Vagina (tissue), 2 donors: ENCODE measurements at places on chromosomes 11 and 22.

DNA sequence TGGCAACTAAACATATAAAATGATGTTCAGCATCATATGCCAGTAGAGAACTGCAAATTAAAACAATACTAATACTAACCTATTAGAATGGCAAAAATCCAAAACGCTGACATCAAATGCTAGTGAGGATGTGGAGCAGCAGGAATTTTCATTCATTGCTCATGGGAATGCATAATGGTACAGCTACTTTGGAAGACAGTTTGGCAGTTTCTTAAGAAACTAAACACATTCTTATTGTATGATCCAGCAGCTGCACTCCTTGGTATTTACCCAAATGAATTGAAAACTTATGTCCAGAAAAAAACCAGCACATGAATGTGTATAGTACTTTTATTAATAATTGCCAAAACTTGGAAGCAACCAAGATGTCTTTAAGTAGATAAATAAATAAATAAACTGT lies 258.0 kb downstream of the TENM4 start:
- H3K27me3 ChIP-seq, result no peaks in the 10 kb centered on the region
- H3K4me1 ChIP-seq, result no peaks in the 10 kb centered on the region
- H3K36me3 ChIP-seq, result no peaks in the 10 kb centered on the region
- DNase-seq, result no peak

DNA sequence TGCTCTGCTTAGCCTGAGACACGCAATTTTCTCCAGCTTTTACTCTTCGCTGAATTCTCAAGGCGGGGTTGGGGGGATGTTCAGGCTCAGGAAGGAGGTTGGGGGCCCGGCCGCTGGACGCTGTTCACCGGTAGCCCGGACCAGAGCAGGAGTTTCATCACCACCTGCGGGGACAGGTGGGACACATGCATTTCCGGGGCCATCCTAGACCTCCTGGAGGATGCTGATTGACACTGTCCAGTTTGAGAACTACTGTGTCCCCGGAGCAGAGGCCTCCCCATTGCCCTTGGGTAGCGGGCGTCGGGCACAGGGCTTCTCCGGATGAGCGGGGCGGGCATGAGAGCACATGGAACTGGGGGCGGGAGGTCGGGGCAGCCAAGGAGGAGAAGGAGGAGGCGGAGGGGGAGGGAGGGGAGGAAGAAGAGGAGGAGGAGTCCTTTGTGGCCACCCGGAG lies 144.0 kb upstream of the GRK3 start:
- H3K27me3 ChIP-seq, result peaks cover 9% of the 10 kb centered on the region
- H3K4me1 ChIP-seq, result peaks cover 25% of the 10 kb centered on the region
- H3K4me3 ChIP-seq, result peak overlapping the region; percentile 15
- H3K27ac ChIP-seq, result no peak overlapping the region
- no peaks in the 10 kb centered on the region for H3K36me3 ChIP-seq
- DNase-seq, result no peak

DNA sequence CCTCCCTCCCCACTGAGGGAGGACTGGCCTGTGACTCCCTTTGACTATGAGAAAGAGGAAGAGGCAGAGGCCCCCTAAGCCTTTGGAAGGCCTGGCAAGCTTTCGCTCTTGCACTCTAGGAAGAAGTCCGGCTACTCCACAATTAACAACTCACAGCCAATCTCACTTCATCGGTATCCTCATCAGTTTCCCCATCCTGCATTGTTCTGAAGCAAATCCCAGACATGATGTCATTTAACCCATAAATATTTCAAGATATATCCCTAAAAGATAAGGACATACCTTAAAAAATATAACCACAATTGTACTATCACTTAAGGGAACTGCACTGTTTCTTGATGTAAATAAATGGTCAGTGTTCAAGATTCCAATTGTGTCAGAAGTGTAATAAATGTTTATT lies 63.1 kb downstream of the CWC15 start:
- no peak for DNase-seq
- peak overlapping the region; percentile 34 for H3K27ac ChIP-seq
- H3K27me3 ChIP-seq, result no peaks in the 10 kb centered on the region
- H3K36me3 ChIP-seq, result no peaks in the 10 kb centered on the region
- no peak overlapping the region for H3K4me3 ChIP-seq

- peaks cover 26% of the 10 kb centered on the region for H3K4me1 ChIP-seq
- no peaks in the 10 kb centered on the region for H3K27me3 ChIP-seq
- no peak overlapping the region for H3K4me3 ChIP-seq
- no peak overlapping the region for H3K27ac ChIP-seq
Measured at GRCh38 chr11:59188954-59189353, 17.0 kb downstream of the DTX4 start.

GRCh38 chr11:130554241-130555055 lies 106.0 kb downstream of the ADAMTS15 start:
- no peak for DNase-seq
- H3K4me3 ChIP-seq, result no peak overlapping the region
- H3K4me1 ChIP-seq, result peaks cover 10% of the 10 kb centered on the region
- no peaks in the 10 kb centered on the region for H3K27me3 ChIP-seq
- no peaks in the 10 kb centered on the region for H3K36me3 ChIP-seq
- H3K27ac ChIP-seq, result peak overlapping the region; percentile 38
